ENCODE measurements at places on chromosomes 13 and 19. TPM values are rescaled to one million over a fixed set of nuclear protein-coding genes. Genes with fewer than 3 reads are reported as not detected.

The AP1M2 gene
- not detected for total RNA-seq

The FFAR2 gene
- total RNA-seq: not detected

The F2RL3 gene
- total RNA-seq: 0.88 TPM

The RAD23A gene
- 50.0 TPM for total RNA-seq

The GATAD2A gene
- total RNA-seq: 56.0 TPM

The ZNF570 gene
- total RNA-seq: 6.1 TPM

The CDX2 gene
- not detected for total RNA-seq

The DOCK9 gene
- total RNA-seq: 23.5 TPM

The TNFSF9 gene
- 0.20 TPM for total RNA-seq

The DZIP1 gene
- 47.3 TPM for total RNA-seq

The NCAN gene
- total RNA-seq: not detected

The STAP2 gene
- 3.6 TPM for total RNA-seq

The IFI30 gene
- 15.2 TPM for total RNA-seq

The MCOLN1 gene
- 7.2 TPM for total RNA-seq

The MBD3L2 gene
- total RNA-seq: not detected

The BCAM gene
- 14.3 TPM for total RNA-seq

The ZNF749 gene
- total RNA-seq: 4.1 TPM

The TUBA3C gene
- total RNA-seq: not detected

The SHISA7 gene
- total RNA-seq: not detected

The LIN7B gene
- total RNA-seq: 7.6 TPM

The GPC5 gene
- 0.05 TPM for total RNA-seq

All from cardiac ventricle fibroblast (primary cell).